ENCODE measurements at places on chromosomes 12 and 14.

GRCh38 chr12:104677441-104678089 lies 220.8 kb downstream of the CHST11 start:
- no peak for DNase-seq

DNA sequence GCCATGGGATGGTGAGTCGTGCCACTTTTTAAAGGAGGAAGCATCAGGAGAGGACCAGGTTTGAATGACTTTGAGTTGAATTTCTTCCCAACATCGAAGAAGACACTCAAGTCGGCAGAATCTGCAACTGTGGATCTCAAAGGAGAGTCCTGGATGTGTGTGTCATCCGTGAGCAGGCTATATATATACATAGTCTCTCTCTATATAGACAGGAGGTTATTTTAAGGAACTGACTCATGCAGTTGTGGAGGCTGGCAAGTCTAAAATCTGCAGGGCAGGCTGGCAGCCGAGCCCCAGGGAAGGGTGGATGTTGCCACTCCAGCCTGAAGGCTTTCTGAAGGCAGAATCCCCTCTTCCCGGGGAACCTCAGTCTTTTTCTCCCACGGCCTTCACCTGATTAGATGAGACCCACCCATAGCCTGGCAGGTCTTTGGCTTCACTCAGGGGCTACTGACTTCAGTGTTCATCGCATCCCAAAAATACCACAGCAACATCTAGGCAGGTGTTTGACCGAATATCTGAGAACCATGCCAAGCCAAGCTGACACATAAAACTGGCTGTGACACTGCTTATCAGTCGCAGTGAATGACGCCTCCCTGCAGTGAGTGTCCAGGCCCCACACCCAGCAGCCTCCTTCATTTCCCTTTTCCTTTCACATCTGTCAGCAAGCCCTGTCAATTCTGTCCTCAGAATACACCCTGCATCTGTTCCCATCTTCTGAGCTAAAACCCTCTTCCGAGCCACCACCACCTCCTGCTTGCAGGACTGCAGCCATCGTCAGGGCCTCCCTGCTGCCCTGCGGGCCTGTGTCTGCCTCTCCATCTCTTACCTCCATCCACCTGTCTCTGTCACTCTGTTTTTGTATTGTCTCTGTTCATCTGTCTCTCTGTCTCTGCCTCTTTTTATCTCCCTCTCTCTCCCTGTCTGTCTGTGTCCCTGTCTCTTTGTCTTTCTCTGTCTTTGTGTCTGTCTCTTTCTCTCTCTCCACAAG lies 54.0 kb downstream of the ZNF664 start:
- DNase-seq = no peak

GRCh38 chr12:69066492-69067373 lies 133.8 kb upstream of the CPM start:
- DNase-seq = no peak

DNA sequence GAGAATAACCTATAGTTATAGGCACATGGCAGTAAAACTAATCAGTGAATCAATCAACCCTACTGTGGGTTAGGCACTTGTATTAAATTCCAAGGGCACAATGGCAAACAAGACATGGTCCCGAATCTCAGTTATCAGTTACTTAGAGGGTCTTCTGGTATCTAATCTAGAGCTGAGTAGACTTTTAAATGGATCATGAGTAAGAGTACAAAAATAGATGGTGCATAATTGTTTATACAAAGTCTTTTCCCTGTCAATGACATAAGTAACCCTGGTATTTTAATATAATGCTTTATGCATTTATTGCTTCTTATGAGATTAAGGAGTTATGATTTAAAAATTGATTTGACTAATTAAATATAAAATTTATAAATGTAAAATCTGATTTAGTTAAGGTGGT lies 23.0 kb upstream of the KCNJ8 start:
- no peak for DNase-seq

- no peak for DNase-seq
Observed at GRCh38 chr14:51139121-51139681, 44.3 kb upstream of the TRIM9 start.

DNA sequence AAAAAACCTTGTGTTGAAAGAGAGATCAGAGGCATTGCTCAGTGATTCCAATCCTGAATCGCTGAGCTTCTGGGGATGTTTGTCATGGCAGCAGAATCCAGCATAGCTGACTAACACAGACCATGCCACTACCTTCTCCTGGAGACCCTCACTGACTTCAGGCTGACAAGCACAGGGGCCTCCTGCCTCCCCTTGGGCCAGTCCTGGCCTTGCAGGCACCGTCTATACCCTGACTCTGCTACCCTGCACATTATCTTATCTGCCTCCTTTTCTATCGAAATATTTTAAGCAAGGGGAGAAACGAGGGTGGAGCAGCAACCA lies 139.8 kb downstream of the KIF26A start:
- DNase-seq = no peak

DNA sequence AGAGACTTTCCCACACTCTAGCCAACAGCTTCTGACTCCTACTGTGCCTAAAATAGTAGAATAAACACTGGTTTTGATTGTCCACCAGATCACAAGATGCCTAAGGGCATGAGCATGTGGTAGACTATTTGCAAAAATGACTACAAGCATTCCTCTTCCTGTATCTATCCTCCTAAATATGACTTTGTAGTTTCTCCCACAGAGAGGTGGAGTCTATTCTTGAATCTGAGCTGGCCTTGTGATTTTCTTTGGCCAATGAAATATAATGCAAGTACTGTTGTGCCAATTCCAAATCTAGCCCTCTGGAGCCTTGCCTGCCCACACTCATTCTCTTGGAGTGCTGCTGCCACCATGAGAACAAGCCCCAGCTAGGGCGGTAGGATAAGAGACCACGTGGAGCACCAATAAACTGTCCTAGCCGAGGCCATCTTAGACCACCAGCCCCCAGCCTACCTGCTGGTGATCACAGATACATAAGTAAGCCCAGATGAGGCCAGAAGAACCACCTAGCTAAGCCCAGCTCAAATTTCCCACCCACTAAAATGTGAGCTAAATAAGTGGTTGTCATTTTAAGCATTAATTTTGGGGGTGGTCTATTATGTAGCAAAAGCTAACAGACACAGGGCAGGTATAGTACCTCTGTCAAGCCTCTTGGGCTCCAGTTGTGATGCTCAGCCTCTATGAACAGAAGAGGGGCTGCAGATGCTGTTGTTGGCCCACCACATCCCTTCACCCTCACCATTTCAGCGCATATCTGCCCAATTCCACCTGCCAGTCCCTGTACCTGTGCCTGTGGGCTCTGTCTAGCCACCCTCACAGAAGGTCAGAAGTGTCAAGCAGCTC lies 17.9 kb downstream of the ZFP36L1 start:
- DNase-seq = no peak

GRCh38 chr14:95445676-95446075 lies 70.8 kb downstream of the SYNE3 start:
- no peak for DNase-seq

DNA sequence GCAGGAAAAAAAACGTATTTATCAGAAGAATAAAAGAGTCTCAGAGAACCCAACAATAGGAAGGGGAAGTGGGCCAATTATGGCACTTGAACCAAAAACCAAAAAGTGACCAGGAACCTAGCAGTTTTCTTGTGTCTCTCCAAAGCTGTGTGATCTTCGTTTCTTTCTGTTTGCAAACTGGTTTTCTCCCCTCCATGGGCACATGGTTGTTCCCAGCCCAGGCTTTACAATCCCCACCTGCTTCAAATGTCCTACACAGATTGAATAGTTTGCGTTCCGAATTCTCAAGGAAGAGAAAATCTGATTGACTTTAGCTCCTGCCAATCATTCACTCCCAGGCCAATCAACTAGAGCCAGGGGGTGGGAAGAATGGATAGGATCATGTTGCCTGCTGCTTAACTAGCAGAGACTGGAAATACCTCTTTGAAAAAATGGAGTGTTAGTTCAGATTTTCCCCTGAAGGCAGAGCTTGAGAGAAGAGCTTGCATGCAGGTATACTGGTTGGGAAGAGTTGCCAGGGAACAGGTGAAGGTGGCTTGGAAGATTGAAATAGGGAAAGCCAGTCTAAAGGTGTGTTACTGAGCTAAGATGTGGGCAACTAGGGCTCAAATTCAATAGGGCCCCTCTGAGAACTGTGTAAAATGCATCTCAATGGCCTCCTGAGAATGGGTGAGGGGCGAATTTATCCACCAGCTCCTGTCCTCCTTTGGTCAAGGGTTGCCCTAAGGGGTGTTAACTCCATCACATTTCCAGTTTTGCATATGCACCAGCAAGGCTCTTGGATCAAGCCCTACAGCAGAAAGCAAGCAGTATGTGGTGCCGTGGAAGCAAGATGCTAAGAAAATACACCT lies 106.4 kb upstream of the SRRM4 start:
- DNase-seq = peak; percentile 80

DNA sequence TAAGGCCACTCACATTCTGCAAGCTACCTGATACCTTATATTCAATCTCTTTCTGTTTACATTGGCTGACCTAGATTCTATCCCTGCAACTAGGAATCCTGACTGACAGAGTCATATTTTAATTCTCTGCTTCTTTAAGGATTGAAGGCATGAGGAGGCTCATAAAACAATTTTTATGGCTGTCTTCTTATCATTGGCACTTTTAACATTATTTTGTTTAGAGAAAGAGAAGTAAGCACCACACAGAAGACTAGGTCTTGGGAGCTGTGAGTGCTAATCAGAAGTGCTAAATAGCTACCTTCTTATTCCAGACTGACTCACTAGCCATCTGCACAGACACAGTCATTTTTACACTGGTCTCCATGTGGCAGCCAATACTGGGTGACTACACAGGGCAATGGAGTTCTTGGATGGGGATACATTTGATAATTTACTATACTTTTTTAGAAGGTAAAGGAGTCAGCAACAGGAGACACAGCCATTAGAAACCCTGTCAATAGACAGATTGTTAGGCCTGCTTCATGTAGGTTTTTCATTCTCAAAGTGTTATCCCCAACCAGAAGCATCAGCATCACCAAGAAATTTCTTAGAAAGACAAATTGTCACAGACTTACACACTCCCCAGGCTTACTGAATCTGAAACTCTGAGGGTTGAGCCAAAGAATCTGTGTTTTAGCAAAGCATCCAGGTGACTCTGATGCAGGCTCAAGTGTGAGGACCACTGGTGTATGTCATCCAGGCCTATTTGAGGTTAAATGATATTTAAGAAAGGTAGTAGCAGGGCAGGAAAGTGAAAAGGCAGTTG lies 214.1 kb downstream of the DUSP6 start:
- no peak for DNase-seq

- DNase-seq = no peak
Observed at GRCh38 chr14:91317381-91318308, 73.1 kb upstream of the GPR68 start.

DNA sequence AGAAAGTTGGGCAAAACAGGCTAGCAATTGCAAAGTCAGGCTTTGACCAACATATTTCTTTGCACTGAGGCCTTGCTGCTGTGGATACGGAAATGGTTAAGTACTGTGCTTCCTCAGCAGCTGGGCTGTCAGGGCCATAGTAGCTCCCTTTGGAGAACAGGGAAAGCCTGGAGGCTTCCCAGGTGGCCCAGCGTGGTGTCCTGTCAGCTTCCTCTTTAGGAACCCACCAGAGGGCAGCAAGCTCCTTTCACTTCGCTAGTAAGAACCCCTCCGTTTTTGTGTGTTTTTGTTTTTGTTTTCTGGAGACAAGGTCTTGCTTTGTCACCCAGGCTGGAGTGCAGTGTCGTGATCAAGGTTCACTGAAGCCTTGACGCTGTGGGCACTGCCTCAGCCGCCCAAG lies 1.7 kb upstream of the CFAP251 start:
- no peak for DNase-seq

DNA sequence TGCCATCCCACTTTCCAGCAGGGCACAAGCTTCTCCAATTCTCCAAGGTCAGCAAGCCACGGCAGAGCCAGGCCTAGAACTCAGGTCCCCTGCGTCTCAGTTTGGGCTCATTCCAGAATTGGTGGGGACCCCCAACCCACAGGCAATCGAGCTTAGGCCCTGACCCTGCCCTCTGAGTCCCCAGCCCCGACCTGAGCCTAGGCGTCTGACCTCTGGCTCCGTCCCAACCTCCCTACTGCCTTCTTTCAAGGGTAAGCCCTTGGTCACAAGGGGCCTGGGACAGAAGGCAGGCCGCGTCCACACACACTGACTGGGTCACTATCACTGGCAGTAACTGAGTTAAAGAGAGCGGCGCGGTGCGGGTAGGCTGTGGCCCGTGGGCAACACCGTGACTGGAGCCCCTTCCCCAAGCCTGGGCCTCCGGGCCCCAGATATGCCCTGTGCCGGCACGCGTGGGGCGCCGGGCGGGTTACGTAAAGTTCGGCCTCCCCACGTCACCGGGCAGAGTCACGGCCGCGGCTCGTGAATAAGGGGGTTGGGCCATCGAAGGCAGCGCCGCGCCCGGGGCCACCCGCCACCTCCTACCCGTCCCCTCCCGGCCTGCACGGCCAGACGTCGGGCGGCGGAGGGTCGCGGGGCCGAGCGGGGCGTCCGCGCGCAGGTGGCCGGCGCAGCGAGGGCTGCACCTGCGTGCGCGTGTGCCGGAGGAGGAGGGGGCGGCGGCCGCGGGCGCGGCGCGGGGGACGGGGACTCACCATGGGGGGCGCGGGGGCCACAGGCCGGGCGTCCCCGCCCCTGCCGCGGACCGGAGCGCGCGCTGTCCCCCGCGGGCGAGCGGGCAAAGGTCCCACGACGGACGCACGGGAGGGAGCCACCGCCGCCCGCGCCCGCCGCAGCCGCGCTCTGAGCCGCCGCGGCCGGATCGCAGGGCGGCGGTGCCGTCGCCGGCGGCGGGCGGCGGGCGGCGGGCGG lies 516 bp downstream of the ANKRD9 start:
- no peak for DNase-seq

DNA sequence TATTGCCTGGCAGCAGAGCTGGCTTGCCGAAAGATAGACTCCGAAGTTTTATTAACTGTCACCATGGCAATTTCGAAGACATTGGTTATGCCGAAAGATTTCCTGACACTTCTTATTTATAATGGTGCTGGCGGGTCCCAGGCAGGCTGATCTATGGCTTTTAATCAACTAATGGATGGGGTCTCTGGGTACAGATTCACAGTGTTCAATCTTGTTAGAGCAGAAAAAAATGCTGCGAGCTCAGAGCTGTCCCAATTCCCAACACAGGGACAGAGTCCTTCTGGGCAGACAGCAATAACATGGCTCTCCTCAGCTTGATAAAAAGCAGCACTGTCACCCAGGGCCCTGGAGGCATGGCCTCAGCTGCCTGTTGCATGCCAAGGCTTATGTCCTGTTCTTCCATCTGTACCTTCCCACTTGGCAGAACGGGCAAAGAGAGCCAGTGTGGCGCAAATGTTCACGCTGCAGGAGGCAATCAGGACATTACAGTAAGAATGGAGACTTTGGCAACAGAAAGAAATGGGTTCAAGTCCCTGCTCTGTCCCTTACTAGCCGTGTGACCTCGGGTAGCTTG lies 228.2 kb upstream of the PWP1 start:
- DNase-seq = no peak

- no peak for DNase-seq
Observed at GRCh38 chr14:103519043-103519836, 3.4 kb downstream of the CKB start.

DNA sequence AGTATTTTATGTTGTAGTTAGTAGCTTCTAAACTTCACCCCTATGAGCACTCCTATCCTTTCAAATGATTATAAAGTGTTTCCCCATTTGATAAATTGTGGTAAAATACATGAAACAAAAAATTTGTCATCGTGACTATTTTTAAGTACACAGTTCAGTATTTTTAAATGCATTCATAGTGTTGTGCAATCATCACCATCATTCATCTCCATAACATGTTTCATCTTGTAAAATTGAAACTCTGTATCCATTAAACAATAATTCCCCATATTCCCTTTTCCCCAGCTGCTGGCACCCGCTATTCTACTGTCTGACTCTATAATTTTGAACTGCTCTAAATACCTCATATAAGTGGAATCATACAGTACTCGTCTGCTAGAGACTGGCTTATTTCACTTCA lies 52.5 kb downstream of the ATP23 start:
- DNase-seq = no peak
